ENCODE measurements at places on chromosomes 2 and 18.

DNA sequence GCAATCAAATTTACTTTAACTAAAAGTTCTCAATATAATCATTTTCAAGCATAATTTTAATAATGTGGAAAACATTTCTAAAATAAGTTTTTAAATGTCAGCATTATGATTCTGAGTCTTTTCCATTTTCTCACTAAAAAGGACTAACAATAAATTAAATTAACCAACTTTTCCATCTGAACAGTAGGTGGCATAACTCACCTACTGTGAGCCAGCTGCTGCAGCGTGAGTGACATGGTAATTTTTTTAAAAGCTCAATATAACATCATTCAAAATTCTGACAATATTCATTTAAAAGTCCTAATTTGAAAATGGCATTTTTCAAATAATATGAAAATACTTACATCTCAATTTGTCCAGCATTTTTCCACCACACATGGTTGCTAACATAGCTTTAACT lies 66.5 kb downstream of the DTNB start:
- DNase-seq = no peak

DNA sequence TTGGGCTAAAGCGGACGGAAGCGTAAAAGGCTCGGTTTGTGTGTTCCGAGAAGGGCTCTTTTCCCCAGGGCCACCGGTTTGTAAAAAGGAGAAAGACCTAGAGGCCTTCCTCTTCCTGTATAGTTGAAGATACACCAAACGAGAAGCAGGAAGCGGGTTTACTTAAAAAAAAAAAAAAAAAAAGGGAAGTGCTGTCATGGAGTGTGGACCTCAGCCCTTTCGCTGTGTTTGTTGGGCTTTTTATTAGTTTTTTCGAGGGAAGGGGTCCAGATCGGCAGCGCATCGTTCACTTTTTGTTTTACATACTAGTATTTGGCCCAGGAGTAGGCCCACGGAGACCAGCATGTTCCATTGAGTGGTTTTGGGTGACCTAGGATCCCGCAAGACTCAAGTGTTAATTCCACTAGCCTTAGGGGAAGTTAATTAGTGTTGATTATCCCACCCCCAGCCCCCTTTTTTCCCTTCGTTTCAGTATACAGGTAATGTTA lies 676 bp downstream of the ACTR2 start:
- DNase-seq = no peak

DNA sequence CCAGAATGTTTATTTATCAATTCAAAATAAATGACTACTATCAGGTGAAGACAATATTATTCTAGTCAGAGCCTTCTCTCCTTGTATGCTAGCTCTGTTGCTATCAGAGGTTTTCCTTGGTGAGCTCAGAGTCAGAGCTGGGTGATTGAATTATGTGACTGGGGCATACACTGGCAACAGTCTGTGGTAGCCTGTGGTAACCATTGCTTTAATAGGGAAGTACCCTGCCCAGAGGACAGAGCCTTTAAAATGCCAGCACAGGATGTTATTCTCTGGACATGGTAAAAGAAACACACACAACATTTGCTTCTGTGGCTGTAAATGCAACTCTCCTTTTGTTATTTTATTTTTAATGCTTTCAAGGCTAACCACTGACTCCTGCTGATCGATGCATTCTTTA lies 124.7 kb downstream of the PPP1R1C start:
- no peak for DNase-seq

- DNase-seq = no peak
Measured at GRCh38 chr2:118120401-118120780, 32.1 kb downstream of the INSIG2 start.

DNA sequence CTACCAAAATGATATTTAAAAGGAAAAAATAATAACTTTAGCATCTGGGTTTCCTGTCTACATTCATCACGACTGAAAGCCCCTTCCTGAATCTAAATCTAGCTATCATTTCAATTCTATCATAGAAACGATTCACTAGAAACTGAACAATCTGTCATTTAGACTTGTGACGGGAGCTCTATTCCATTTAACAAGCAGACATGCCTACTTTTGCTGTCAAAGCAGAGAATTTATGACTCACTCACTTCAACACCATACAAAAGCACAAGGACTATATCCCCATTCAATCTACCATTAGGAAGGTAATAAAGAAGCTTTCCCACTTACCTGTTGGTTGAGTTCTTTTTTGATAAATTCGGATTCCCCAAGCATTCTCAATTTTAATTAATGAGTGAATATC lies 1072.3 kb downstream of the LRP1B start:
- no peak for DNase-seq
